ENCODE measurements at places on chromosomes 11 and 22.

DNA sequence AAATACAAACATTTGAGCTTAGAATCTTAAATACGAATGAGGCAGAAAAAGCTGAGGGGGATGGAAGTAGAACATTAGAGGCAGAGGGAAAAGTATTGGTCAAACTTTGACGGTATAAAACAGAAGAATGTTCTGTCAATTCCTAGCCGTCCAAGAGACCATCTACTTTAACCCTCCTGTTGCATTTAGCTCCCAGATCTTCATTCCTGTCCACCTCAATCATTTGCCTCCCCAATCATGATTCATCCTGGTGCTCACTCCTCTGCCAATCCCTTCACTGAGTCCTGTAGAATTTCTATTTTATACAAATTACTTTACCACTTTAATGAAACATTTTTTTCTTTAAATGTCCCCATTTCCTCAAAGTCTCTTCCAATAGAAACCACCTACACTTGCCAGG is 28.2 kb downstream of the C2CD3 start:
- no peak for DNase-seq

DNA sequence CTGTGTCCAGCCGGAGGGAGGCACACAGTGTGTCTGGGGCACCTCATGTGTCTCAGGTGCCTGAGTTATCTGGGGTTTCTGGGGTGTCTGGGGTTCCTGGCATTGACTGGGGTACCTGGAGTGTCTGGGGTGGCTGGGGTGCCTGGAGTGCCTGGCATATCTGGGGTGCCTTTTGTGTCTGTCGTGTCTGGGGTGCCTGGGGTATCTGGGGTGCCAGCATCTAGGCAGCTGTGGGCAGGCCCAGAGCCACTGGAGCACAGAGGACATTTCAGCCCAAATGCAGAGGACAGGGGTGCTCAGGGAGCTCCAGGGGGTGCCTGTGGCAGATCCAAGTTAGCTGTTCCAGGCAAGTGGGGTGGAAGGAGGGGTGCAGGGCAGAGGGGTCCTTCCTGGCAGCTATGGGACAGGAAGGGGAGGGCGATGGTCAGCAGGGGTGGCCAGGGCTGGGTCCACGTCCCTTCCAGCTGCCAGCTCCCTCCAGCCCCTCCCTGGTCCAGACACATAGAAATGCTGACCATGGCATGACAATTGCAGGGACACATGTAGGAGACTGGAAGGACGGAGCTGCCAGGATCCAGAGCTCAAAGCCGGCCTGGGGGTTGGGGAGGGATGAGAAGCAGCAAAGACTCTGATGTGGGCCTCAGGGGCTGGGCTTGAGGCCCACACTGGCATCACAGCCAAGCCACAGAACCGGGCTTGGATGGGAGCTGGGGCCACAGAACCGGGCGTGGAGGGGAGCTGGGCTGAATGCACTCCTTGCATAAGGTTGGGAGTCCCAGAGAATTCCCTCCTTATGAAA is 133.0 kb downstream of the BRD1 start:
- no peak for DNase-seq

- DNase-seq = no peak
Observed at GRCh38 chr22:24433828-24434470, 6.5 kb downstream of the ADORA2A start.

DNA sequence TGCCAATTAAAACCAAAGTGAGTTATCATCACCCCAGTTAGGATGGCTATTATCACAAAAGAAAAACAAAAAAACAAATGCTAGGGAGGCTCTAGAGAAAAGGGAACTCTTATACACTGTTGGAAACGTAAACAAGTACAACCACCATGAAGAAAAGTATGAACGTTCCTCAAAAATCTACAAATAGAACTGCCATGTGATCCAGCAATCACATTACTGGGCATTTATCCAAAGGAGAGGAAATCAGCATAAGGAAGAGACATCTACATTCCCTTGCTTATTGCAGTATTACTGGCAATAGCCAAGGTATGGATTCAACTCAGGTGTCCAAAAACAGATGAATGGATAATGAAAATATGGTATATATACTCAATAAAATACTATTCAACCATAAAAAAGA is 1145.1 kb downstream of the LRRC4C start:
- DNase-seq = no peak

DNA sequence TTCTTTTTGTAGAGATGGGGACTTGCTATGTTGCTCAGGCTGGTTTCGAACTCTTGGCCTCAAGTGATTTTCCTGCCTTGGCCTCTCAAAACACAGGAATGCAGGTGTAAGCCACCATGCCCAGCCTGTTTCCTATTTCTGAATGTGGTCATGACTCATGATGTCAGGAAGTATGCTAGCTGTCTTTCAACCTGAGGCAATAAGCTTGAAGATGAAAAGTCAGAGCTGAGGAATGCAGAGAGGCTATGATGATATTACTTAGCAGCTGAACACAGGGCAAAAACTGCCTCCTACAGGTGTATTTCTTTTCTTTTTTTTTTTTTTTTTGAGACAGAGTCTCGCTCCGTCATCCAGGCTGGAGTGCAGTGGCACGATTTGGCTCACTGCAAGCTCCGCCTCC is 9.0 kb upstream of the NUCB2 start:
- no peak for DNase-seq

DNA sequence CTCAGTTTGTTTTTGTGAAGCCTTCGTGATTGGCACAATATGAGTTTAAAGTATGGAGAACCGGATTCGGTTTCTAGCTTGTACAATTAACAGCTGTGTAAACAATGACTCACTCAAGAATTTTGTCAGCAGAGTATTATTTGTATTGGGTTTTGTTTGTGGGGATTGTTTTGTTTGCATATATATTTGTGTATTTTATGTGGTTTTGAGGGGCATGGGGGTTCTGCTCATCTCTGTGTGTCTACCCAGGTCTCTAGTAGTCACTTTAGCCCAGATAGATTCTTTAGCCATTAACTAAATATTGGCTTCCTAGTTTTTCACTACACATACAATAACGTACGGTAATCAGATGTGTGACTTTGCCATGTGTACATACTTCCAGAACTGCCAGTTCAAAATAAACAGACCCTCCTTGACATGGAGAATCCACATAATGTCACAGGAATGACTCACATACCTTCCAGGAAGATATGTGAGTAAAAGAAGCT is 7.5 kb upstream of the MS4A7 start:
- DNase-seq = no peak

DNA sequence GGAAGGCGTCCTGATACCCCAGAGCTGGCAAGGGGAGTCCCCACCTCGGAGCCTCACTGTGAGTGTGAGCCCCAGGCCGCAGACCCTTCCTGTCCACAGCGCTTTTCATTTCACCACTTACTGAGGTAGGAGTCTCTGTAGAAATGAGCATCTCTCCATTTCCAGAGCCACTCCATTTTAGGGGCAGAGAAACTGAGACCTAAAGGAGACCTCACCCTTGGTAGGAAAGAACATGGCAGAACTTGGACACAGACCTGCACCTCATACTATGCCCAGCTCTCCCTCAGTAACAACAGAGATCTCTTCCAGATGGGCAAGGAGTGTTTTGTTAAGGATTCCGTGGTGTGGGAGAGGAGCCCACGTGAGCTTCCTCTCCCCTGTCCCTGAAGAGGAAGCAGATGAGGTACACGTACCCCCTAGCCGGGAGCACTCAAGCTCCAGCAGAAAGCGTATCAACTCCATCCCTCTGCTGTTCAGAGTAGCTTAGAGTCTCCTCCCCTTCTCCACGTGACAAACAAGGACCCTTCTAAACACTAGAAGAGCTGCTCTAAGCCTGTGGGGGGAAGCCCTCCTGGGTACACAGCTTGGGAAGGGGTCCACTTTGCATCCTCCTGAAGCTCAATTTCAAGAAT is 532 bp upstream of the VSIG2 start:
- no peak for DNase-seq

DNA sequence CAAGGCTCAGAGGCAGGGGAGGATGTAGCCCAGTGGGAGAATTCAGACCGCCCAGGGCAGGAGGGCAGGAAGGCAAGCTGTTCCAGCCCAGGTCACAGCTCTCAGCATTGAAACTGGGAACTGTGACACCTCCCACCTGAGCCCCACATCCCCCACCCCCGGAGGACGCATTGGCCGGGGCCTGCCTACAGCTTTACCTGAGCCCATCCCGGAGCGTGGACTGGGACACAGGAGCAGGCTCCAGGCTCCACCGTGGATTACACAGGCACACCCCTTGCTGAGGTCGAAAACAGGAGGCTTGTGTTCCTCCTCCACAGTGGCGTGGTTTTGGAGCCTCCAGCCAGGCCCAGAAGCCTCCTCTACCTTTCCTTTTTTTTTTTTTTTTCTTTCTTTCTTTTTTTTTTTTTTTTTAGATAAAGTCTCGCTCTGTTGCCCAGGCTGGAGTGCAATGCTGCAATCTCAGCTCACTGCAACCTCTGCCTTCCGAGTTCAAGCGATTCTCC is 9.1 kb upstream of the PGA3 start:
- DNase-seq = no peak

- DNase-seq = no peak
Observed at GRCh38 chr22:22712666-22713365, 68.4 kb downstream of the GGTLC2 start.

GRCh38 chr11:78630561-78631303 is 56.1 kb upstream of the NARS2 start:
- DNase-seq = no peak

GRCh38 chr11:901452-902061 is 9.1 kb downstream of the CHID1 start:
- DNase-seq = no peak

GRCh38 chr11:93348930-93349329 is 18.4 kb downstream of the DEUP1 start:
- no peak for DNase-seq

GRCh38 chr11:34351687-34352469 is 5.9 kb downstream of the ABTB2 start:
- DNase-seq = no peak

- peak; percentile 31 for DNase-seq
Observed at GRCh38 chr22:30245985-30246813, at the start of gene LIF. LIF (minus strand) TSS chr22:30246759; CDS start chr22:30246695, 64 bp downstream.

DNA sequence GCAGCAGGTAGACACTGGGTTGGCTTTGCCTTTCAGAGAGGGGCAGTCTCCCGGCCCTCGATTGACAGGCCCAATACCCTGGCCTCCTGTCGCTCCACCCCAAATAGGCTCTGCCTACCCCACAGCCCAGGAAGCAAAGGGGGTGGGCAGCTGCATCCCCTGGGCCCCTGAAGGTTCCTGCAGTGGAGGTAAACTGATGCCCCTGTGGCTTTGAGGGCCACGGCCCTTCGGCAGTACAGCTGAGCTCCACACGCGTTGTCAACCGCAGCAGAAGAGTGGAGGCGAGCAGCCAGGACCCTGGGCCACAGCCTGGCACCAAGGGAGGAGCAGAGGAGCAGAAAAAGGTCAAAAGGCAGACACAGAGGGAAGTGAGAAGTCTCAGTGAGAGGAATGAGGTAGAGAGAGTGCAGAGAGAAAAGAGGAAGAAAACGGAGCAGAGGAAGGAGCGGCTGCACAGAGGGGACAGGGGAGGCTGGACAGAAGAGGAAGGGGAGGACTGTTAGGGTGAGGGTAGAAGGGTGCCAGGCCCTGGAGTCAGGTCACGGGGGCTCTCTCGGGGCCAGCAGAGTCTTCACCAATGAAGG is 64.0 kb downstream of the SLC22A12 start:
- DNase-seq = no peak

DNA sequence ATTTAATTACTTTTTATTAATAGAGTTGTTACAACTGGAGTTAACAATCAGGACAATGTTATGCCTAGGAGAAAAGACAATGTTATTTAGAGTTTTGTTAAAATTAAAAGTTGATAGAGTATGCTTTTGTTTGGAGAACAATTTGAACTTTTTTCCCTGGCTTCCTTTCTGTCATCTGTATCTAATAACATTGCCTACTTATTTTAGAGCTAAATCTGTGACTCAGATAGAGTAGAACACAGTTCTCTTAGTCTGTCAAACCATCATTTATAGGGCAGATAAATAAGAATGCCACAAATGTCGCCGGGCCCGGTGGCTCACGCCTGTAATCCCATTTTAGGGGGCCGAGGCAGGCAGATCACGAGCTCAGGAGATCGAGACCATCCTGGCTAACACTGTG is 28.9 kb upstream of the YAP1 start:
- DNase-seq = no peak

DNA sequence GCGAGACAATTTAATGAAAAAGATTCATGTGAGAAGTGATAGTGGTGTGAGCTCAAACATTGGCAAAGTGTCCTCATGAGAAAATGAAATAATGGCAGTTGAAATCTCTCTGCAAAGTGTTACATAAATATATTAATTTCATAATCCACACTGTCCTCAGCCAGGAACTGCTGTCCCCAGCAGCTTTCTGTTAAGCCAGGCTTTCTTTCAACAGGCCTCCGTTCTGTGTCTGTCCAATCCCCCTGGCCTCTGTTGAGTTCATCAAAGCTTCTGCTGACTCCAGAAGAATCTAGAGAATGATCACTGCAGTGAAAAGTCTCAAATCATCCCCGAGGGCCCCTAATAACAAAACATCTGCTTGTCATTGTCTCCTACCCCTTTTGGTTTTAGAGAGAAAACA is 10.0 kb upstream of the ASCC2 start:
- no peak for DNase-seq

- no peak for DNase-seq
Observed at GRCh38 chr11:47466201-47466600, 17.3 kb upstream of the RAPSN start.

- DNase-seq = no peak
Observed at GRCh38 chr11:27485930-27486773, 13.6 kb upstream of the LGR4 start.

- no peak for DNase-seq
Observed at GRCh38 chr11:131885431-131885830, 515.0 kb downstream of the NTM start.

GRCh38 chr11:73149105-73149504 is 7.0 kb upstream of the FCHSD2 start:
- DNase-seq = no peak

DNA sequence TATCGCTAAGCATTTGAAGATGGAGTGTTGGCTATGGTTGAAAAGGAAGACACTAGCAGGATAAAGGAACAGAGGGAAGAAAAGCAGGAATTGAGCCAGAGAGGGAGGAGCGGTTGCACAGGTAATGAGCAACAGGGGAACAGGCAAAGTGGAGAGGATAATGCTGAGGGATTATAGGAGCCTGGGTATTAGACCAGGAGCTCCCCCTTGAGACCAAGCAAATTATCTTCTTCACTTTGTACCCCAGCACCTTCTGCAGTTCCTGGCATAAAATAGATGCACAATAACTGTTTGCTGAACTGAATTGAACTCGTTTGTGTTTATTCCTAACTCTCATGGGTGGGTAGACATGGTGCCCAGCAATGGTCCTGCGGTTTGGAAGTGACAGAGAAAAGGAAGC is 54.6 kb upstream of the OR5P2 start:
- DNase-seq = no peak

- no peak for DNase-seq
Observed at GRCh38 chr22:23140385-23140784, 1.4 kb downstream of the RSPH14 start.

All from stimulated activated CD4-positive, alpha-beta T cell treated with anti-CD3 and anti-CD28 coated beads, TNF-alpha, amount 100 ng/mL, for 24 hours (primary cell).